Activated T-helper 1 cell treated with anti-CD3 and anti-CD28 coated beads, Interleukin-2, amount 50 U/mL, for 16 hours (primary cell): ENCODE measurements at places on chromosomes 4 and X.

DNA sequence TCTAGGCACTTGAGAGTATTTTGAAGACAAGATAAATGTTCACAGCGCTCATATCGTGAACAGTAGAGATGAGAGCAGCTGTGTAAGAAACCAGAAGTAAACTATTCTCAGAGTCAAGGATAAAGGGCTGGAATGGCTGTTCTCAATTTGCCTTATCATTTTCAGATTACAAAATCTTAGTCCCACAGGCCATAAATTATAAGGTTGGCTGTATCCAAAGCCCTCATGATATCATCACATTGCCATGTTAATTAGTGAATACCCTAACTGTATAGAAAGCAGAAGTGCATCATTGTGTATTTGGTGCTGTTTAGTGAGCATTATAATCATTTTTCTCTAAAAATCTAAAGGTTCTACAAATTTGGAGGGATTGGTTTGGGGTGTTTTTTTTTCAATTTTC lies 168.9 kb upstream of the EDNRA start:
- DNase-seq = no peak

DNA sequence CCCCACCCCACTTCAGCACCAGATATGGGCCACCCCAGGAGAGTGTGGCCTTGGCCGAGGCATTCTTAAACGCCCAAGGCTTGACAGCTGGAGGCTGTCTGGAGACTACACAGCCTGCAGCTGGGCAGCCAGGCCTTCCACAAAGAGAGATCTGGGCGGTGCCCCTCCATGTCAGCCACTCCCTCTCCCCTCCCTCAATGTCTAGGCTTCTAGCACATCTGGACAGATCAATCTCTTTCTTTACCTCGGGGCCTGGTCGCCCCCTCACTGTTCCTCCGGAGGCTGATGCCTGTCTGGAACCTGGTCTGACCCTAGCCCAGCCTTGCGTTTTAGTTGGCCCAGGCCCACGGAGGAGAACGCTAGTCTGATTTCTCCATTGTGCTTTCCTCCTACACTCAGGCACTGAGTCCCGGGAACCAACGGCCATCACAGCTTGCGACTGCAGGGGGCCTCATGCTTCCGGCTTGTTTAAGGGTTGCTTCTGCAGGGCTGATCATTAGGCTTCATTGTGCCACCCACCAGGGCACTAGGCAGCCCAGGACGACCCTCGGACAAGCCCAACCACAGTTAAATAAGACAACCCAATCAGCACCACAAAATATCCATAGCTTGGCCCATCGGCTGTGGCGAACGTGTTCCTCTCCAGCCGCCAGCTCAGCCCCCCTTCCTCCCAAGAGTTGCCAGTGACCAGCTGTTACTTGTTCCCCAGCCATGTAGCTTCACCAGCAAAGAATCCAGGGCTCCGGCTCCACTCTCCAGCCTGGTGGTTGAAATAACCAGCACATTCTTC lies 200.6 kb downstream of the BCOR start:
- no peak for DNase-seq

GRCh38 chr4:181578911-181579310 lies 664.3 kb upstream of the TENM3 start:
- no peak for DNase-seq

DNA sequence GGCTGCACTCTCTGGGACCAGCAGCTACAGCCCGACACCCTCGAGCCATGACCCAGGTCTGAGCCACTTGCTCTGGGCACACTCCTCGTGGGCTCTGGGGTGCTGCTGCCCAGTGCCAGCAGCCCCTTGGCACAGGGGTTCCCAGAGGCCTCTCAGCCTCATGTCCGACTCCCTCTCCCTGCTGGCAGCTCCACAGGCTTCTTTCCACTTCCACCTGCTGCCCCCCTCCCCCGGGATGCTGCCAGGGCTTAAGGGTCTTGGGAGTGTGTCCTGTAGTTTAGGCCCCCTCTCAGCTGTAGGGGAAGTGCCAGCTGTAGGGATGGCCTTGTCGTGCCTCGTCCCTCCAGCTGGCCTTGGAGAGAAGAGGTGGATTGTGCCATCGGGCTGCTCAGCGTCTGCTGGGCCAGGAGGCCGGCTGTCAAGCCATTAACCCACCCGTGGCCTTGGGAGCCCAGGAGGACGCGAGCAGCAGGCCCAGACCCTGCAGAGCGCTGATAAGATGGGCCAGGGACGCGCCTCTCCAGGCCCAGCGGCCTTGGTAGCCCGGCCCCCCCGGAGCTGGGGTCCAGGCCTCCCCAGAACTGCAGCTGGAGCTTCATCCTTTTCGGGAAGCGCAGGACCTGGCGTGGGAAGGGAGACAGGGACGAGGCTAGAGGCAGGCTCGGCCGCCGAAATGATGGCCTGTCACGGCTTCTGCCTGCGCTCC lies 1.0 kb upstream of the USP27X start:
- no peak for DNase-seq

GRCh38 chrX:26253526-26253925 lies 37.6 kb downstream of the MAGEB5 start:
- no peak for DNase-seq
